AG04450 (cell line): ENCODE measurements at places on chromosomes 4 and X.

- DNase-seq, result no peak
These were observed 75.4 kb downstream of the ABLIM2 start for GRCh38 chr4:8083086-8083825.

DNA sequence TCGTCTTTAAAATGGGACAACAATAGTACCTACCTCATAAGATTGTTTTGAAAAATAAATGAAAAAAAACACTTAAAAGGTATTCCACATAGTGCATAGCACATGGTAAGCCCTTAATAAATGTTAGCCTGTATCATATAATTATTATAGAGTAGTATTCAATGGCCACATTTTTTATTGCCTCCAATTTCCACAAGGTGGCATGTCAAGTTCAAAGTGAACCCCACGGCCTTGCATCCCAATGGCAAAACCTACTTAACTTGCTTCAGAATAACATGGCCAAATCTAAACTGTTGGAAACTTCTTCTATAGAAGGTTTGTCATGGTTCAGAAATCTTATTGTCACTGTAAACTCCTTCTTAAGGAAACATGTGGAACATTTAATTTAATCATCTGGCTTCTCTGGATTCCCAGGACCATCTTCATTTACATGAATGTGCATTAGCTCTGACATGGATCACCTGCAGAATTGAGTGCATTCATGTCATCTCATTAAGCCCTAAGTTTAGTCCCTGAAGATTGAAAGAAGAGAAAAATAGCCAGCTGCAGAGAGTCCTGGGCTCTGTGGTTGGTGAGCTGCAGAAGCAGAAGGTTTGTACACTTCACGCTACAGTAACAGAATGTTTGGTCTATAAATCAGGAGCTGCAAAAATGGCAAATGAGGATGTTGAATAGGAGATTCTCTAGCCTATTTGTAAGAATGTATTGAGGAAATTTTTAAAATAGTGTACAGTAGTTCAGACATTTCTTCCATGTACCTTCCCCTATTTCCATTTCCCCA is 61.0 kb downstream of the ANXA3 start:
- peak; percentile 26 for DNase-seq

- DNase-seq, result no peak
These were observed 10.3 kb downstream of the HELT start for GRCh38 chr4:185028625-185029024.

DNA sequence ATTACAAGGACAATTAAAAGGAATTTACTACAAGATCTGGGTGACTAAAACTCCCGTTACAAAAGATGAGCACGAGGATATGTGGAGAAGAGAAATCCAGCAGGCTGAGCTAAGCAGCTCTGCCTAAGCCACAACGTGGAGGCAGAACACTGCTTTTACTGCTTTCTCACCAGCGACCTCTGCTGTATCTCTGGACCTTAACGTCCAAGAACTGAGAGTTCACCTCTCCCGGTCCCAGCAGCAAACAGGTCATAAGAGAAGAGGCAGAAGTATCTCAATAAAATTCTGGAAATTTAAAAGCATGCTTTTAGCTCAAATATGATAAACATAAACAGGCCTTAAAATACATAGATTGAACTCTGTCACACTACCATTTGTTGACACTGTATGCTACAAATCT is 81.0 kb downstream of the ADGRA3 start:
- DNase-seq, result peak; percentile 34

- no peak for DNase-seq
These were observed 123.2 kb downstream of the PABPC4L start for GRCh38 chr4:134078230-134078914.

- DNase-seq, result no peak
These were observed 190.4 kb upstream of the PCDH10 start for GRCh38 chr4:132958457-132959263.

- DNase-seq, result no peak
These were observed 149.0 kb downstream of the POU4F2 start for GRCh38 chr4:146787731-146788130.

- no peak for DNase-seq
These were observed 36.7 kb upstream of the IL21 start for GRCh38 chr4:122657553-122657952.

DNA sequence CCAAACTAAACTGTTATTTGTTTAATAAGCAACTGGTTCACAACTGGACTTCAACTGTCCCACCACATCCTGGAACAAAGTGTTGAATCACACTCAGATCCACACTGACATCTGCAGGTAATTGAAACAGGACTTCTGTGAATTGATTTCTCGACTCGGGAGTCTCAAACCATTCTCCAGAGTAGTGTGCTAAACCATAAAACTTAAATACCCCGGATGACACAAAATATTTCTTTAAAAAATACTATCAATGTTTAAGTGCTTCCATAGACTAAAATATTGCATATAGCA is 95.4 kb upstream of the PLAC1 start:
- DNase-seq, result no peak

- DNase-seq, result no peak
These were observed 29.9 kb upstream of the GPC4 start for GRCh38 chrX:133444952-133445831.

DNA sequence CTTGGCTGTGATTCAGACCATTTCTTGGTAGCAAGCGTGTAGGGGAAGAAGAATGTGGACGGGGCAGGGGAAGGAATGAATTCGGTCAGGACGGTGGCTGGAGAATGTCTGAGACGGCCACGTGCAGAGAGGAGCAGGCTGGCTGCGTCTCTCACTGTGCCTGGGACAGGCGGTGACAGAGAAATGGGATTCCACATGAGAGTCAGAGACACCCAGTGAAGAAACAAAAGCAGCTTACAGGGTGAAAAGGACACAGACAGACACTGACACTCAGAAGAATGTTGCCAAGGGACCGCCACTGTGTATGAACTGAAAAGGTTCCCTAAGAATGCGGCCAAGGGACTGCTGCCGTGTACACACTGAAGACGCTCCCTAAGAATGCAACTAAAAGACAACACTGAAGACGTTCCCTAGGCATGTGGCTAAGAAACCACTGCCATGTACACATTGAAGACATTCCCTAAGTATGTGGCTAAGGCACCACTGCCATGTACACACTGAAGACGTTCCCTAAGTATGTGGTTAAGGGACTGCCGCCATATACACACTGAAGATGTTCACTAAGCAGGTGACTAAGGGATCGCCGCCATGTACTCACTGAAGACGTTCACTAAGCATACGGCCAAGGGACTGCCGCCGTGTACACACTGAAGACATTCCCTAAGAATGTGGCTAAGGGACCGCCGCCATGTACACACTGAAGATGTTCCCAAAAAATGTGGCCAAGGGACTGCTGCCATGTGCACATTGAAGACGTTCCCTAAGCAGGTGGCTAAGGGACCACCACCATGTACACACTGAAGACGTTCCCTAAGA is 49.1 kb downstream of the DHRSX start:
- no peak for DNase-seq
